ENCODE measurements at places on chromosomes 2 and 18. TPM values are rescaled to one million over a fixed set of nuclear protein-coding genes. Genes with fewer than 3 reads are reported as not detected.

The RAPH1 gene
- 0.98 TPM for total RNA-seq

The SCN9A gene
- total RNA-seq, result 0.15 TPM

The ERMN gene
- 3.5 TPM for total RNA-seq

The CFAP65 gene
- total RNA-seq, result not detected

The CDK5R2 gene
- not detected for total RNA-seq

The GNAL gene
- total RNA-seq, result 0.25 TPM

The SLC30A3 gene
- 0.45 TPM for total RNA-seq

The C1GALT1C1L gene
- total RNA-seq, result not detected

The MDH1 gene
- 190 TPM for total RNA-seq

The RUFY4 gene
- 3.2 TPM for total RNA-seq

The CHN1 gene
- total RNA-seq, result 0.68 TPM

The ACVR1 gene
- 27.6 TPM for total RNA-seq

The AQP12B gene
- total RNA-seq, result not detected

The GDF7 gene
- not detected for total RNA-seq

All from activated CD4-positive, alpha-beta memory T cell treated with anti-CD3 and anti-CD28 coated beads, Interleukin-2, amount 10 ng/mL, durations not matched to agents 7 days and 5 days (primary cell).